ENCODE measurements at places on chromosomes 5 and 9.

DNA sequence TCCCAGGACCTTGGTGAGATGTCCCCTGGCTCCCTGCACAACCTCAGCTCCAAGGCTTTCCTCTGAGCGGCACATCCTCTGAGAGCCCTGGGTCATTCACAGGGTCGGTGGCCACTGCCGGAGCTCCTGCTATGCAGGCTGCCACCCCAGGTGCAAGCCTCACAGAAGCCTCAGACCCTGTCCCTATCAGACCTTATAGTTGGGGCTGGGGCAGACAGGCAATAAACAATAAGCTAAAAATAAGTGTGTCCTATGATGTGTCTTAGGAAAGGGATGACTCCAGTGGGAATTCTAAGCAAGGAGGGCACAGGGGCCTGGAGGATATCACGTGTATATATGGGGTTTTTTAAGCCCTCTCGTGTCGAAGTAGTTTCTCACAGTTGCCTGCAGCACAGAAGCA is 91.3 kb downstream of the SYK start:
- no peak for DNase-seq

DNA sequence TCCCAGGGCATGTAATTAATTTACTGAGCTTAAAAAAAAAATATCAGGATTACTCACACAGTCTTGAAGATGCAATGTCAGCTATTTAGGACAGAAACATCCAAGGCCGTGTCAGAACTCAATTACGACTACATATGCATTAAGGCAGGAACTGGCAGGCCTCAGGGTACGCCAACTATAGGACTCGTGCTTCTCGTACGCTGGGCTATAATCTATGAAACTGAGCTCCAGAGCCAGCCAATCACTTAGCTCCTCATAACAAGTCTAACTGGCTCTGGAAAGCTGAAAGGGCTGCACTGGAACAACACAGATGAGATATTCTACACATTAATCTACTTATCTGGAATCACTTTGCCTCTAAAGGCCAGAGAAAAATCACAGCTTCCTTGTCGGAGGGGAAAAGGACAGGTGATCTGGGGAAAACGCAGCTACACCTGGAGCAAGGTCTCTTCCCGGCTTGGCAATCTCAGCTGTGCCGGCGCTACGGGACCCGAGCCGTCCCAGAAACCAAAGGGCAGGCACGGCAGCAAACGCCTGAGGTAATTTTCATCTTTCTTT is 212.0 kb downstream of the DEPDC1B start:
- no peak for DNase-seq

DNA sequence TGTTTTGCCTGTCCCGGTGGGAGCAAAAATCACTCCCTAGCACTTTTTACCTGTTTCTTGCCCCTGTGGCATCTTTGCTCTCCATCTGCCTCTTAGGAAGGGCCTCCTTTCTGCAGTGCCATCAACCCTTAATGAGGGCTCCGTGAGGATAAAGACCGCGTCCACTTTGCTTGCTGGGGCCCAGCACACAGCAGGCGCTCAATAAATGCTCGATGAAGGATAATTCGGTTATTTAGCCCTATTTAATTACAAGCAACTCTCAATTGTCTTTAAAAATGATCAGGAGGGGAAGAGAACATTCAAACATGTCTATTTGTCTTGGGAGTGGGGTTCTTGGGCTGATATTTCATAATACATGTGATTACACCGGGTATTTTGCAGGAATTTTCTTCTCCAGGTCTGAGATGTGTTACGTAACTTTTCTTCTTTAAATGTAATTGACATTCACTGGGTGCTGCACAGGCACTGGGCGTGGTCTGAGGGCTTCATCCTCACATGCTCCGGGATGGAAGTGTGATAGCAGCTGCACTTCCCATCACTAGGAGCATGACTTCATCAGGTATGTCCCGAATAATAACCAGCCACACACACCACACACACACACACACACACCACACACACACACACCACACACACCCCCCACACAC is 19.8 kb upstream of the NTNG2 start:
- DNase-seq = no peak

DNA sequence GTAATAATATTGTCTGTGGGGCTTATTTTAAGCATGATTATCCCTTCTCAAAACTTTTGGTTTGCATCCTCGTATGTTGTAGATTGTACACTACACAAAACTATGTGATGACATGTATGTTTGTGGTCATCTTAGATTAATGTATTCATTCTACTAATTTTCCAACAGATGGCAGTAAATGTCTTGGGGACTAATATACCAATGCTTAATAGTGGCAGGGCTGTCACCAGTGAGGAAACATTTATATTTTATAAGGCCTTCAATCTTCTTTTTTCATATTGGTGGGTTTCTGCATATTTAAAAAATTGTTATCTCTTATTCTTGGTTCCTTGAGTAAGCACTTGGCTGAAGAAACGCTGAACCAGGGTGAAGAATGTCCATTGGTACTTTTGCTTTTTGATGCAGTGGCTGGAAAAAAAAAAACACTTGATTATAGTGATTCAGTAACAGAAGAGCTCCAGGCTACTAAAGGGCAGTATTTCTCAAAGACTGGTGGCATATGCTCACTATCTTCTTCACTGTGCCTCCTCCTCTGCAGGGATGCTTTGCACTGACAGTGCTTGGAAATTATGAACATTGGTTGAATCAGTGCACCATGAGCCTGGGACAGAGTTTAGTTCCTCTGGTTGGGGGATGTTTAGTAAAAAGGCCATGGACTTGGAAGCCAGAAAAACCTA is 530.3 kb downstream of the RASEF start:
- no peak for DNase-seq

All from stimulated activated CD4-positive, alpha-beta T cell treated with anti-CD3 and anti-CD28 coated beads, Interleukin-4, amount 100 ng/mL, for 4 hours (primary cell).